ENCODE measurements at places on chromosomes 5 and 9.

DNA sequence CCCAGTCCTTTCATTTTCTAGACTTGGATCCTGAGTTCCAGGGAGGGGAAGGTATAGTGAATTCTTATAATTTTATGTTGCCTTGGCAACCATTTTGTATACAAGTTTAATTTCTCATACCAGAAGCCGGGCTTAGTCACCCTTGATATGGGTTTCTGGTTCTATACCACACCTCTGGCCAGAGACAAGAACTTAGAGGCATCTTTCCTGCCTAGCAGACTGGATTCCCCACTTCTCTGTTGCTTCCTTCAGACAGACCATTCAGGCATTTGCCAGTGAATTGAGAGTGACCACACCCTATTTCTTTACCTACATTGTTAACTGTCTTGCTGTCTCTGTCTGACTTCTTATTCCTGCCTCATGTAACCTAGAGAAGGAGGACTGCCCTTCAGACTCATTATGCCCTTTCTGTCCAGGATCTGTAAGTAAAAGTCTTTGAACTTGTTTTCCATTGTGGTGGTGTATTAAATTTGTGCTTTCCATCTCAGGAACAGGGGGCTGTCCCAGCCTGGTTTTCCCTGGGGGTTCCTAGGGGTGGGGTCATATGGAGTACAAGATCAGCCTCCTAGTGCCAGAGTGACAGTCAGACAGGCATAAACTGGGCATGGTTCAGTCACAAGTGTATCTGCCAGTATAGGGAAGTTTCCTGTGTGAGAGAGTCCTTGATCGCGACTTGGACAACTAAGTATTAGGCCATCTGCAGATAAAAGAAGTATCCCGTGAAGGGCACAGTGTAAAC, 27.4 kb downstream of the TNFSF8 start:
- no peak for DNase-seq

DNA sequence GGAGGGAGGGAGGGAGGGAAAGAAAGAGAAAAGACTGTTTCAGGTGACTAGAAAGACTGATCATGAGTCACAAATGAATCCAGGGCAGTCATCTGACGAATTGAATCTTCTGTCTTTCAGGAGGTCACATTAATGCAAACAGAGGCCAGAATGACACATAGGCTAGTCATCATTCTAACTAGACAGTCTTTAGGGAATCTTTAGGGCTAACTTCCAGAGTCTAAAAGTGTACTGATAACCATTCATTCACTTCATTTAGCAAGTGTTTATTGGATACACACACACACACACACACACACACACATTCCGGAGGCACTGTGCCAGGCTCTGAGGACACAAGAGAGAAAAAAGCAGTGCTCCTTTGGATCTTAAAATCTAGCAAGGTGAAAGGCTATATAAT, 156.7 kb downstream of the EBF1 start:
- DNase-seq: no peak

GRCh38 chr5:37737326-37738056, 102.3 kb downstream of the GDNF start:
- DNase-seq: no peak

- DNase-seq: no peak
Observed at GRCh38 chr9:125388978-125389377, 127.4 kb downstream of the GAPVD1 start.

DNA sequence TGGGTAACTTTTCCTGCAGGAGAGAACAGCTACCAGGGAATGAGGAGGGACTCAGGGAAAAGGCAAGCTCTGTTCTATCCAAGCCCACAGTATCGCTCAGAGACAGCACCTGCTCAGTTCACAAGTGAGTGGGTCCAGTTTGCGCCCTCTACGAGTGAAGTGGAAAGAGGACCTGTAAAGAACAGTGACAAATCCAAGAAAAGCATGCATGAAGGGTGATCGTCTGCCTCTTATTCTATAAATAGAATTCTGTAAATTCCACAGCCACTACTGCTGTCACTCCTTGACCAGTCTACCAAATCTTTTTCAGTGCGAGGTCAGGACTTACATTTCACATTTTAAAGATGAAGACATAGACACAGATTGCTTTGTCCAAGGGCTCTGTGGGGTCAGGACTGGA, 117.5 kb downstream of the ENTREP1 start:
- DNase-seq: no peak

- DNase-seq: no peak
Observed at GRCh38 chr9:126395439-126396212, 69.0 kb downstream of the MVB12B start.

- no peak for DNase-seq
Observed at GRCh38 chr9:35667939-35668338, 2.9 kb upstream of the ARHGEF39 start.

DNA sequence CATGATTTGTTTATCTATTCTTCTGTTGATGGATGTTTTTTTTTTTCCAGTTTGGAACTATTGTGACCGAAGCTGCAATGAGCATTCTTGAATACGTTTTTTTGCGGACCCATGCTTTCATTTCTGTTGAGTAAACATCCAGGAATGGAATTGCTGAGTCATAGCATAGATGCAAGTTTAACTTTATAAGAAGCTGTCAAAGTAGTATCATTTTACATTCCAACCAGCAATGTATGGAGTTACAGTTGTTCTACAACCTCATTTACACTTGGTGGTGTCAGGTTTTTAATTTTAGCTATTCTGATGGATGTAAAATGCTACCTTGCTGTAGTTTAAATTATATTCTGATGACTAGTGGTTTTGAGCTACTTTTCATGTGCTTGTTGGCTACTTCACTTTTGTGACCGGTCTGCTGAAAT, 49.0 kb downstream of the NPR3 start:
- no peak for DNase-seq

DNA sequence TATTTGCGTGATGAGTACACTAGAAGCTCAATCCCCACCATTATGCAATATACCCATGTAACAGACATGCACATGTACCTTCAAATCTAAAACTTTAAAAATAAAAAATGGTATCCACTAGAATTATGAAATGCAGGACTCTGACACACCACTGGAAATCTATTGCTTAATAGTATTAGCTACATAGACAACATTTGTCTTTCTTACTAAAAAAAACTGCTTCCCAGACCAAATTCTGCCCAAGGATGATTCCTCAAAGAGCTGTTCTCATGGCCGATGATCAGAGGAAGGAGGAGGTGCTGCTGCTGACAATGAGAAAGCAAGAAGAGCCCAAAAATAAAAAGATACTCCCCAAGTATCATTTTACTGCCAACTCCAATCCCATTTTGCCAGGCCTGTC, 67.2 kb downstream of the TTC39B start:
- no peak for DNase-seq

- DNase-seq: no peak
Observed at GRCh38 chr5:144308906-144309670, 138.4 kb downstream of the KCTD16 start.

DNA sequence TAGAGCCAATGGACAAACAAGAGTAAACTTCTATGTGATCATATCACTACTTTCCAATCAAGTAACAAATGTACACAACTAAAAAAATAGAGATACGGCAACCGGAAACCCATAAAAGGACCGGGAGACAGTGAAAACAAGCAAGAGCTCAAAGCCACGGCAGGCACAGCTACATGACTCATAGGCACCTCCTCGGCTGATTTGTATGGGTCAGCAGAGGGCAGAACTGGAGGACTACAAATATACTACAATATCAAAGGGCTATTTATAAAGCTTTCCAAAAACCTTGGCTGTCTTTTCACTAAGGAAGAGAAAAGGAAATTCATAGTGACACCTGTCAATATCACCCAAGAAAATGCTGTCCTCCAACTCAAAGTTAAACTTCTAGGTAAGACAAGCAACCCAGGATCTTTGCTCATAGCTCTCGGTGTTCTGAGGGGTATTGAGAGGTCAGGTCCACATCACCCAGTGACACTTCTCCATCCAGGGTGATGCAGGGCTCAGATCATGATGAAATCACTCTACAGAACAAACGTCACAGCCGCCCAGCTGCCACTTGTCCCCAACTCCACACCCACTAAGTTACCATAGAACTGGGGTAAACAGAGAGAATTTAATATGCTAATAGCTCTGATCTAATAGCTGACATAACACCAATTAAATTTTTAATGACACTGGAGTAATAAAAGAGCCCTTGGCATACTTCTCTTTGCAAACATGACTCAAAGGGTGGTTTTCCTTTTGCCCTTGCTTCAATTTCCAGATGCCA, 41.3 kb downstream of the PFDN1 start:
- DNase-seq: no peak

- no peak for DNase-seq
Observed at GRCh38 chr9:137793196-137793841, 84.3 kb upstream of the CACNA1B start.

- DNase-seq: no peak
Observed at GRCh38 chr9:134360897-134361296, 34.6 kb downstream of the RXRA start.

DNA sequence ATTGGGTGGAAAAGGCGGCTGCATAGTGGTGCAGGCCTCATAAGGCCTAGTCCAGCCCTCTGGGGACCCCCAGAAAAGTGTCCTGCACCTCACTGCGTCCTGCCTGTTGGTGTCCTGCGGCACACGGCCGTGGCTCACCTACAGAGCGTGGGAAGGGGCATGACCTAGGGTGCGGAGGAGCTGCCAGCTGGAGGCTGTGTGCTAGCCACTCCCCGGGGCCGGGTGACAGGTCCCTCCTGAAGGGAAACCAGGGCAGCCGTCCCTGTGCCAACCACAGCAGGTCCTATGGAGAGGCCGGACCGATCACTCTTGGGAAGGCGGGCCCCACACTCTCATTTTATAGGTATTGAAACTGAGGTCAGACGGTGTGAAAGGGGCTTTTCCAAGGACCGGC, 150.7 kb downstream of the RXRA start:
- DNase-seq: no peak

DNA sequence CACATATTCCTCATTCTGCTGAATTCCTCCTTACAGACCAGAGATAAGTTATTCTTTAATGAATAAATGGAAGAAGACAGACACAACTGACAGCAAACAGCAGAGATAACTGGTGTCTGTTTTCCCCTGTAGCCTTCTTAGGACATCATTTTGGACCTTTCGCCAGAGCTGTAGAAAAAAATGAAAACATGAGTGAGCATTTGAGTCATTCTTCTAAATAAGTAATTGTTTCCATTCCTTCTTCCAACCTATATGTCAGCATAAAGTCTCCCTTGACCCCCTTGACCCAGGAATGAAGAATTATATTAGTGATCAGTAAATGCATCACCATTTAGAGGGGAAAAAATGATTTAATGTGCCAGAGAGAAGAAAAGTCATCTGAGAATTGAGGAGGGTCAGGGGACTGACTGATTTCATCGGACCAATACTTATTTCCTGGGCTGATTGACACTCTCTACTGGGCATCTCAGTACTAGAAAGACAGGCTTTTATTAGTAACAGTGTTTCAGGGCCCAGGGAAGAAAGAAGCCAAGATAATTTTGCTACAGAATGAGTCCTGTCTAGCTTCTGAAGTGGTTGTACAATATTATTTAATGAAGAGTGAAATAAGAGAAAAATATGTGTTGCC, 597.0 kb downstream of the PSAT1 start:
- no peak for DNase-seq

DNA sequence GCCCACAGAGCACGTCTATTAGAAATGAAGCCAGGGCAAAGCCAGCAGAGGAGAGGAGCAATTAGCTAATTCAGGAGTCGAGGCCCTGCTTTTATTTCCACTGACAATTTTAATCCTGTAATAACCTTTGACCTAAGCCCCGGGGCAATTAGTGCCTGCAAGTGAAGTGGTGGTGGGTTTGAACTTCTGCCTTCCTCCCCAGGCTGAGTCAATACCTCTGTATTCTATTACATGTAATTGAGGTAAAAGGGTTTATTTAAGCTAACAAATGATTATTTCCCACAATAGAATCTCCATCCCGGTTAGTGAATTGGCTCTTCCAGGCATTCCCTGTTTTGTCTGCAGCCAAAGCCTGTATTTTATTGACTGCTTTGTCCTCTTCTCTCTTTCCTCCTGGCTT, 49.9 kb downstream of the FGF18 start:
- no peak for DNase-seq

GRCh38 chr9:116342941-116343340, 189.3 kb downstream of the PAPPA start:
- no peak for DNase-seq

DNA sequence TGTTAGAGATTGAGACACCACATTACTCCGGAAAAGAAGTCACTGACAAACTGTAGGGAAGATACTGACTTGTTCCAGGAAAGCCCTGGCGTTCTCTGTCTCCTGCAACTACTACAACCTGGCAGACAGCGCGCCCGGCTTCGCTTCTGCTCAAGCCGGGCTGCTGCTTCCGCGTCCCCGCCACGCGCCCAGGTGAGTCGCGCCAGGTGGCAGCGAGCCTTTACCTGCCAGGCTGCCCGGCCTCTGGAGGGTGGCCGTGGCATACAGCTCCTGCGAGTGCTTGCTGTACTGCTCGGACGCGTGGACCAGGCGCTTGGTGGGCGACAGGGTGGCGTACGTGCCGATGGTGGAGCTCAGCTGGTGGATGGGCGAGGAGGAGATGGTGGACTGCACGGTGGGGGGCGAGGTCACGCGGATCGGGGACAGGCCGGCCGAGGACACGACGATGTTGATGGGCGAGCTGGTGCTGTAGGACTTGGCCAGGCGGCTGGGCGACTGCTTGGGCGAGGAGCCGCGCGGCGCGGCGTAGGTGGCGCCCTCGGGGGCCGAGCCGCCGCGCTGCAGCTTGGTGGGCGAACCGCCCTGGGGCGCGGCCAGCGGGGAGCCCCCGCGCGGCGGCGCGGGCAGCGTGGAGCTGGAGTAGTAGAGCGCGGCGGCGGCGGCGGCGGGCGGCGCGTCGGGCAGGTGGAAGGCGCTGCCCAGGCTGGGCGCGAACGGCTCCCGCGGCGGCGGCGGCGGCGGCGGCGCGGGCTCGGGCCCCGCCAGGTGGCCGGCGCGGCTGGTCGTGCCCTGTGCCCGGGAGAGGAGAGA, 519.6 kb downstream of the CTNND2 start:
- DNase-seq: no peak

DNA sequence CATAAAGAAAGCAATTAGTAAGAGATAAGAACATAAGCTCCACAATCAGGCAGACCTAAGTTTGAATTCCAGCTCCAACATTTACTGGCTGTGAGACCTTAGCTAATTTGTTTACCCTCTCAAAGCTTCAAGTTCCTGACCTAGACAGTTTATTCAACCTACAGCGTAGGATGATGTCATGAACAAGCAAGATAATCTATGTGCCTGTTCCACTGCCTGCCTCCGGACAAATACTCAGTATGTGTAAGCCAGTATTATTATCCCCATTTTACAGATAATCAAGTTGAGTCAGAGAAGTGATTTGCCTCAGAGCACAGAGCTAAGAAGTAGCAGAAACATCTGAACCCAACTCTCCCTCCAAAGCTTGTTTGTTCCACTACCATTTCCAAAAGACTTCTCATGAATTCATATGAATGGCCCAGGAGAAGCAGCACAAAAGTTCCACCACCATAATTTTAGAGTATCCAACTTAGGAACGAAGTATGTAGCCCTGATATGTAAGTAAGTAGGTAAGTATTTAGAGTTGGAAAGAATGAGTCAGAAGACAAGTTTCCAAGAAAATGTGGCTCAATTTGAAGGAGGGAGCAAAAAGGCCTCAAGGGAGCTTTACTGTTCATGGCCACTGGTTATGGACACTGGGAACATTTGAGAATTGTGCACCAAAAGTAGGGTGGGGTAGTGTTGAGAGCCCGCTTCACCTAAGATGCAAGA, 398.2 kb downstream of the NFIB start:
- no peak for DNase-seq

All from stimulated activated CD8-positive, alpha-beta memory T cell treated with anti-CD3 and anti-CD28 coated beads, Interleukin-15, amount 100 ng/mL, for 48 hours (primary cell).